ENCODE measurements at places on chromosomes 16 and 17. TPM values are rescaled to one million over a fixed set of nuclear protein-coding genes. Genes with fewer than 3 reads are reported as not detected.

DERL2 gene
- total RNA-seq = 70.4 TPM

DNA sequence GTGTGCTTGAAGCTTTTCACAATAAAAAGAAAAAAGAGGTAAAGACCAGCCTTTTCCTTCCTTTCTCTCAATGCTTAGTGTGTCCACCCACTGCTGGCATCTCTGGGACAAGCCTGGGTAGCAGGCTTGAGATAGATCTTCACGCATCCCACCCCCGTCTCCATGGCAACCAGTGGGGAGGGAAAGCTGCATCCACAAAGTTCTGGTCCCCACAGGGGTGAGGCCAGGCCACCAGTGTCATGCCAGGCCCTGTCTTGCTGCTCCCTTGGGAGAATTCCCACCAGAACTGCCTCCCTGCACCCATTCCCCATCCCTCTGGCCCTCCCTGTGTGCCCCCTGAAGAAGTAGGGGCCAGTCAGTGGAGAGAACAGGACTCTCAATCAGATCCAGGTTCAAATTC is 259.9 kb downstream of the MRTFB start:
- H3K4me3 ChIP-seq = no peak overlapping the region
- no peaks in the 10 kb centered on the region for H3K27me3 ChIP-seq
- H3K4me1 ChIP-seq = peaks cover 5% of the 10 kb centered on the region
- H3K36me3 ChIP-seq = no peaks in the 10 kb centered on the region
- H3K27ac ChIP-seq = no peak overlapping the region
- DNase-seq = no peak

TBC1D3 gene
- total RNA-seq = not detected

FTO gene
- total RNA-seq = 62.1 TPM

DNA sequence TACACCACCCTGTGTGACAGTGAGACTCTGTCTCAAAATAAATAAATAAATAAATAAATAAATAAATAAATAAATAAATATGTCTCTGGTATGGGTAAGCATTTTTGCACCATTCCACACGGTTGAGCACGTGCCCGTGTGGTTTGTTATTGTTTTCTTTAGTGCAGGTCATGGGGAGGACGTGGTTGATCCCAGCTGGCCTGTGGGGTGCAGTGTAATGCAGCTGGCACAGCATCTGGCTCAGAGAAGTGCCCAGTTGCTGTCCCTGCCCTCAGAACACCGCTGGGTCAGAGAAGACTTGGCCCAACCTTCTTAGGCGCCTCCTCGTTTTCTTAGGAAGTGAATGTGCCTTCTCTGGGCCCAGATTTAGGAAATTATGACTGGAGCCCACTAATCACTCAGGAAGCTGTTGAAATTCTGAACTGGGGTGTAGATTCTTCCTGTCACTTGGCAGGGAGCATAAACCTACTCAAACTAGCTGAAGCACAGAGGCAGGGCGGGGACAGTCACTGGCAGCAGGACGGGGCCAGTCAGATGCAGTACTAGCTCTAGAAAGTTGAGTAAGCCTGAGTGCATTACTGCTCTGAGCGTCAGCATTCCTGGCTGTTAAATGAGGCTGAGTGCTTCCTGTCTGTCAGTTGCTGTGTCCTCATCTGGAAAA is 85.9 kb downstream of the SNX29 start:
- H3K36me3 ChIP-seq = no peaks in the 10 kb centered on the region
- H3K4me3 ChIP-seq = no peak overlapping the region
- H3K4me1 ChIP-seq = peaks cover 7% of the 10 kb centered on the region
- no peaks in the 10 kb centered on the region for H3K27me3 ChIP-seq

- peaks cover 8% of the 10 kb centered on the region for H3K27me3 ChIP-seq
- H3K4me3 ChIP-seq = no peak overlapping the region
- H3K36me3 ChIP-seq = no peaks in the 10 kb centered on the region
- no peak overlapping the region for H3K27ac ChIP-seq
- H3K4me1 ChIP-seq = no peaks in the 10 kb centered on the region
Observed at GRCh38 chr17:3440451-3440850, 6.8 kb upstream of the OR1E2 start.

DNA sequence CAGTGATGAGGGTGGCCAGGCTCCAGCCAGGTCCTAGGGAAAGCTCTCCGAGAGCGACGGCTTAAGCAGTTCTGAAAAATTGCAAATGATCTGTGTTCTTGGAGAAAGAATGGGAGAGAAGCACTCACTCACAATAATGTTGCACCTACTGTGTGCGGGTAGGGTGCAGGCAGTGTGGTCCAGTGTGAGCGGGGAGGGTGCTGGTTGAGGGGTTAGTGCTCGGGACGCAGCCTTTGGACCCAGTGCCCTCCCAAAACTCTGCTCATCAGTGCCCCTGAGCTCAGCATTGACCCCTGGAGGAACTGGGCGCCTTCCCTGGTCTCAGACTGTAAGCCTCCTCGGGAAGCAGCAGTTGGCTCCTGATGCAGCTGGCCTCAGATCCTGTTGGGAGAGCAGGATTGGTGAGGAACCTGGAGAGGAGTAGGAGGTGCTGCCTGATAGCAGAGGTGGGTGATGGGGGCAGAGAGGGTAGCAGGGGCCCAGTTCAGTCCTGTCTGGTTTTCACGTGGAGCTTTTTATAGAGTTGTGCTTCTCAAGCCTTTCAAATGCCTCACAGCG is 23.6 kb upstream of the ZNF750 start:
- peaks cover 32% of the 10 kb centered on the region for H3K36me3 ChIP-seq
- no peaks in the 10 kb centered on the region for H3K27me3 ChIP-seq
- no peak for DNase-seq
